ENCODE measurements at places on chromosomes 2 and 18.

- DNase-seq = no peak
These were observed 120.1 kb upstream of the SLC39A10 start for GRCh38 chr2:195536906-195537305.

GRCh38 chr2:9424447-9425164, 1.2 kb downstream of the CPSF3 start:
- no peak for DNase-seq

- no peak for DNase-seq
These were observed 49.8 kb downstream of the PLEK start for GRCh38 chr2:68414876-68415275.

DNA sequence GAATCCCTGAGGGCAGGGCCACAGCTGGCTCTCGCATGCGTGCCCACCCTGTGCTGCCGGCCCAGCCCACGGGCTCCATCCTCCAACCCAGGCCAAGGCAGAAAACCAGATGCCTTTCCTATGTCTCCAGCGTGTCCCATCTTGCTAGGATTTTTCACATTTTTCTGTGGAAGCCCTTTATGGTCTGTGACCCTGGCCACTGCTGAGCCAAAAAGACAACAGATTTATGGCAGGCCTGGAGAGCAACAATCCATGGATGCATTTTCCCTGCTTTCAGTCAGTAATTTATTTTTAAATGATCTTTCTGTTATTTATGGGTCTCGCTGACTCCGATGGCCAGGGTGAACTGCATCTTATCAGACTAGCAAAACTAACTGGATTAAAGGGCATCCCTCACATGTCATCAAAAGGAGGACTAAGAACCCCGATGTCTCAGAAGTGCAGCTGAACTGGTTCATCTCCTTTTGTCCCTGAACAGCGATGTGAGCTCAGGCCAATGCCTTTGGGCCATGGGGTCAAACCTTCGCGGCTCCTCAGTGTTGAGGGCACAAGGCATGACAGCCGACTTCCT, 346.0 kb downstream of the CYRIA start:
- DNase-seq = no peak

GRCh38 chr2:127829845-127830246, 18.9 kb upstream of the WDR33 start:
- no peak for DNase-seq

- peak; percentile 58 for DNase-seq
These were observed 24.4 kb downstream of the PUM2 start for GRCh38 chr2:20326163-20326780.

- DNase-seq = no peak
These were observed 106.8 kb downstream of the BCL11A start for GRCh38 chr2:60446413-60447267.

- no peak for DNase-seq
These were observed 419 bp upstream of the GPR55 start for GRCh38 chr2:230925443-230925878.

DNA sequence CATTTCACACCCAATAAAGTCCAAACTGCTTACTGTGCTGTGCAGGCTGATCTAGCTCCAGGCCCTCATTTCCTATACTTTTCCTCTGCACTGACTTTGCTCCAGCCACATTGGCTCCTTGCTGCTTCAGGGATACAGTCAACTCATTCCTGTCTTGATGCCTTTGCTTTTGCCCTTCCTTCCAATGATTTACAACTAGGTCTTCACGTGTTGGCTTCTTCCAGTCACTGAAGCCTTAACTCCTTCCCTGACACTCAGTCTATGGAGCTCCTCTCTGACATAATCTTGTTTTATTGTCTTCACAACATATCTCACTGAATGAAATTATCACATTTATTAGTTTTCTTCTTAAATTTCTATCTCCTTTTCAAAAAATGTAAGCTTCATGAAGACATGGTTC, 16.9 kb upstream of the C18orf32 start:
- DNase-seq = no peak

Data from DMS 273 treated with DMSO at 0.1 percent for 48 hours (cell line).